MG63 (cell line): ENCODE measurements at places on chromosomes 1 and 21. TPM values are rescaled to one million over a fixed set of nuclear protein-coding genes. Genes with fewer than 3 reads are reported as not detected.

- peak; percentile 39 for DNase-seq
Observed at GRCh38 chr1:22111620-22112019, 31.3 kb downstream of the WNT4 start.

- DNase-seq = no peak
Observed at GRCh38 chr1:9711466-9712020, 60.0 kb downstream of the PIK3CD start.

Gene KPRP
- not detected in 2 replicates for total RNA-seq

Gene SPRR1B
- total RNA-seq = not detected in 2 replicates

- DNase-seq = no peak
Observed at GRCh38 chr1:244010191-244010590, 40.9 kb upstream of the ZBTB18 start.

Gene CFAP141
- not detected in 2 replicates for total RNA-seq

Gene DCST1
- not detected in 2 replicates for total RNA-seq

Gene SAMSN1
- not detected in 2 replicates for total RNA-seq

- DNase-seq = no peak
Observed at GRCh38 chr1:174068000-174068399, 45.8 kb upstream of the RC3H1 start.

Gene GPR137B
- 1.3 and 4.0 TPM in 2 replicates for total RNA-seq

DNA sequence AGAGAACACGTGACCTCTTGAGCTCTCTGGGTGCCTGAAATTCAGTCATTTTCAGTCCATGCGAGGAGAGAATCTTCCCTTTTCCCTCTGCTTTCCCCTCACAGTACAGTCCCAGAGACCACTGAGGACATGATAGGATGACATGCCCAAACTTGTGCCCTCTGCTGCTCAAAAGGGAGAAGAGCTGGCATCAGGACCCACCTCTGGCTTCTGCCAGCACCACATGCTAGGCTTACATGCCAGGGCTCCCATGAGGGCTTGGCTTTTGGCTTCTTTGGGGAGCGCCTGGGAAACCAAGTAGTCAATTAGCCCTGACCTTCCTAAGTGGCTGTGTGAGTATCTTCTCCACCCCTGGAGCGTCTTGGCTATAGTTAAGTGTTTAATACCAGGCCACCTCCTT is 13.8 kb upstream of the KCNQ4 start:
- peak; percentile 33 for DNase-seq

GRCh38 chr1:161932668-161933067 is 91.0 kb downstream of the OLFML2B start:
- no peak for DNase-seq

DNA sequence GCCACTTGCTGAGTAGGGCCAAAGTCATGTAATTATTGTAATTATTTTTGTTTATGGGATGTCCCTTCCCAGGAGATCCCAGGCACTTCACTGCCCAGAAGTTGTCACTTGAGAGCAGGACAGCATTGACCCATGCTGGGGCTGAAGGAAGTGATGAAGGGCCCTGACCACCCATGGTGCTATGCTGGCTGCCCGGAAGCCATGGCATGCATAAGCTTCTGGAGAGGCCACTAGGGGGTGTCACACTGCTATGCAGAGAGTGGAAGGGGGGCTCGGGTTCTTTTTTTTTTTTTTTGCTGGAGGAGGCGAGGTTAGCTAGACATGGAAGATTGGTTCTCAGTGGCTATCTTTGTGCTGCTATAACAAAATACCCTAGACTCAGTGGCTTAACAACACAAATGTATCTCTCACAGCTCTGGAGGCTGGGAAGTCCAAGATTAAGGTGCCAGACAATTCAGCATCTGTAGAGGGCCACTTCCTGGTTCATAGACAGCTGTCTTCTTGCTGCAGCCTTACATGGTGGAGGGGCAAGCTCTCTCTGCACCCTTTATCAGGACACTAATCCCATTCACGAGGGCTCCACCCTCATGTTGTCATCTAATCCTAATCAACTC is 84.9 kb downstream of the CNIH3 start:
- peak; percentile 12 for DNase-seq

Gene FMO4
- total RNA-seq = 1.5 TPM in 1 of 2 replicates, not detected in the other

GRCh38 chr1:219323426-219323825 is 149.7 kb downstream of the LYPLAL1 start:
- DNase-seq = no peak

- DNase-seq = peak; percentile 57
Observed at GRCh38 chr1:150813028-150813707, 5.1 kb upstream of the CTSK start.

DNA sequence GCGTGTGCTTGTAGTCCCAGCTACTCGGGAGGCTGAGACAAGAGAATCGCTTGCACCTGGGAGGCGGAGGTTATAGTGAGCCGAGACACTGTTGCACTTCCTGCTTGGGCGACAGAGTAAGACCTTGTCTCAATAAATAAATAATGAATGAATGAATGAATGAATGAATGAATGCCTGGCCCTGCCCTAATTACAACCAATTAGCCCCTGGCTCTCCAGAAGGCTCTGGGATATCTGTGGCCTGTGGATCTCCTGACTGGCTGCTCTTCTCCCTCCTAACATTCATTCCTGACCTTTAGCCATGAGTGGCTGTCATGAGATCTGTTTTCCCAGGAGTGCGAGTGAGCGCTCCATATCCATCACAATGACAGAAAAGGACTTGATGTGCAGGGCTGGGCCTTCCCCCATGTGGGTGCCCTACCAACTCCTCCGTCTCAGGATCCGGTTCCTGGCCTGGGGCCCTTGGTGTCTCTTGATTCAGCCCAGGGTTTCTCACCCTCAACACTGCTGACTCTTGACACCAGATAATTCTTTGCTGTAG is 243.6 kb upstream of the TMEM51 start:
- DNase-seq = no peak

GRCh38 chr1:153985941-153986761 is at the start of gene RAB13:
TSS of gene RAB13 (minus strand) at chr1:153986339. CDS start at chr1:153986236, 103 bp downstream.
- DNase-seq = peak; percentile 92

GRCh38 chr1:228182296-228183030 is 16.9 kb downstream of the IBA57 start:
- DNase-seq = no peak

GRCh38 chr1:115643225-115643624 is 1.5 kb downstream of the VANGL1 start:
- no peak for DNase-seq

GRCh38 chr1:182147136-182147820 is 85.8 kb upstream of the ZNF648 start:
- no peak for DNase-seq

Gene PHTF1
- 25.0 and 30.2 TPM in 2 replicates for total RNA-seq
